Activated CD4-positive, alpha-beta T cell treated with anti-CD3 and anti-CD28 coated beads, Interleukin-2, amount 50 U/mL, for 1 hour (primary cell): ENCODE measurements at places on chromosomes 6 and 20.

- DNase-seq, result no peak
Measured at GRCh38 chr20:10985536-10985935, 311.7 kb upstream of the JAG1 start.

GRCh38 chr6:90368001-90368400, 71.4 kb upstream of the BACH2 start:
- no peak for DNase-seq

- DNase-seq, result no peak
Measured at GRCh38 chr20:51126337-51126736, 103.4 kb upstream of the KCNG1 start.

- DNase-seq, result peak; percentile 1
Measured at GRCh38 chr6:25866011-25866410, 8.0 kb downstream of the SLC17A3 start.

GRCh38 chr6:134676307-134677281, 273.3 kb downstream of the ALDH8A1 start:
- DNase-seq, result no peak

DNA sequence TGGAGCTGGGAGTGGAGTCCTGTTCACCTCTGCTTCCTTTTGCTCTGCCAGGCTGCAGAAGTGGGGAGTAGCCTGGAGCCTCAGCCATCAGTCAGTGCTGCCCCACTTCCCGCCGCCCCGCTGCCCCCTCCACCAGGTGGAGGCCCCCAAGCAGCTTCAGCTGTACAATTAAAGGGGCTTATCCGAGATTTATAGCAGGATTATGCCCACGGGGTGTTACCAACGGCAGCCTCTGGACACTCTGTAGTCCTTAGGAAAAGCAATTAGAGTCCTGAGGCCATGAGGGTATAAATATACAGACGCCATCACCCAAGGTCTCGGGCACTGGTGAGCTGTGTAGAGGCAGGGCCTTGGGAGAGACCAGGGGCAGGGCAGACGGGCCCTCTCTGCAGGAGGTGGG, 55.4 kb downstream of the GRM4 start:
- no peak for DNase-seq

GRCh38 chr6:16973545-16974386, 128.1 kb upstream of the STMND1 start:
- no peak for DNase-seq

GRCh38 chr6:163320402-163320801, 94.1 kb upstream of the QKI start:
- no peak for DNase-seq

- DNase-seq, result no peak
Measured at GRCh38 chr6:134589512-134589911, 271.6 kb upstream of the SGK1 start.

DNA sequence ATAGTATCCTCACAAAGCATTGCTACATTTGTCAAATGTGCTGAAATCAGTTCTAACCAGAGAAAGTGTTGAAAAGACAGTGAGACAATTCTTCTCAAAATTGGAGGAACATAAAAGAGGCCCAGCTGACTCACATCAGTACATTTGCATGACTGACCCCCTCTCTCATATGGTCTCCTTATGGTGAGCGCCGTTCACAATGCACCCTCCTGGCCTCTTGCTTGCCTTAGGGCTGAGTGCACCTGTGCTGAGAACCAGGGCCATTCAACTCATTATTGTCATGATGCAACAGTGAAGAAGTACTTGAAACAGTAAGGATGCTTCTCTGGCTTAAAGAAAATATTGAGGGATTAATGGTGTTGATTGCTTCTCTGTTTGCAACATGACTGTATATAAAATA, 375.2 kb upstream of the AGPAT4 start:
- DNase-seq, result no peak

- no peak for DNase-seq
Measured at GRCh38 chr6:43962458-43962857, 164.8 kb downstream of the MRPL14 start.

GRCh38 chr20:59939879-59940128, 301 bp downstream of the PPP1R3D start:
- DNase-seq, result no peak

- DNase-seq, result no peak
Measured at GRCh38 chr6:137423451-137424168, 70.6 kb downstream of the OLIG3 start.

DNA sequence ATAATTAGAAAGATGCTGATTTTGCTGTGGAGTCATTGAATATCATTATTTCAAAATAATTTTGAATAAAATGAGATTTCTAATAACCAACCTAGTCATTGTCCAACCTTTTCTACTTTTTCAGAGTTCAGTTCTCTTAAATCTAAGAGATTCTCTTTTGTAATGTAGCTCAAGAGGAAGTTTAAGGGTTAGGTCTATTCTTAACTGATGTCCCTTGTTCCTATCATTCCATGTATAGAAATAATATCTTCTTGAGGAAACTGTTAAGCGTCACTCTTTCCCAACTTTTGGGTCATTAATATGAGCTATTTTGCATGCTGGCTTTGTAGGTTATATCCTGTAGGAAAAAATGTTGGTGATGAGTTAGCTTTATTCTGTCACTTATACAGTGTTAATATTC, 27.0 kb downstream of the RNF144B start:
- DNase-seq, result no peak

GRCh38 chr6:151656392-151656791, 151.1 kb upstream of the ESR1 start:
- no peak for DNase-seq

DNA sequence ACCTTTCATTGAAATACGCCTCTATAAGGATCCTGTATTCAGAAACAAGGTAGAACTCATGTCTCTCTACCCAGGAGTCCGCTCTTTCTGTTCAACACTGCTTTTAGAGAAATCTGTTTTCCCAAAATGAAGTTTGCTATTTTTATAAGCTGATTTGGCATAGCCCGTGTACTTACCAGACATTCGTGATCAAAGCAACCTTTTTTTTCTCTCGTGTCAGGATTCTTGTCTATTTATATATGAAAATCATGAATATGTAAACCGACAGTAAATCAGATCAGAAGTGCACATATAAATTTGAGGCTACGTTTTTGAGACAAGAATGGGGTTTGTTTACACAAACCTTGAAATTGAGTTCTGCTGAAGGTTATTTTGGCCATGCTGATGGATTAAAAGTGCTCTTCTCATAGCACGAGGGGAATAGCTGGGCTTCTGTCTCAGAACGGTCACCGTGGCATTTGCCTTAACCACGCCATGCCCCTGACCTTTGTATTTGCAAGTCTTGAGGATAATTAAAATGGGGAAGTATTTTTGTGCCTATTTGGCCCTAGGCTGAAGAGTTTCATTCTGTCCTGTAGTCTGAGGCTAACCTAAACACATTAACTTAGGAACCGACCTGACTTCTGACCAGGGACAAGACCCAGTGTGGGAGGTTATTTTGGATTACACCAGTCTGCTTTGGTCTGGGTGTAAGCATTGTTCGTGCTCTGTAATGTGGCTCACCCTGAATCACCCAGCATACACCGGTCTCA, 118.6 kb downstream of the MAP3K4 start:
- DNase-seq, result no peak

GRCh38 chr20:50286609-50287008, 96.0 kb downstream of the CEBPB start:
- DNase-seq, result no peak

DNA sequence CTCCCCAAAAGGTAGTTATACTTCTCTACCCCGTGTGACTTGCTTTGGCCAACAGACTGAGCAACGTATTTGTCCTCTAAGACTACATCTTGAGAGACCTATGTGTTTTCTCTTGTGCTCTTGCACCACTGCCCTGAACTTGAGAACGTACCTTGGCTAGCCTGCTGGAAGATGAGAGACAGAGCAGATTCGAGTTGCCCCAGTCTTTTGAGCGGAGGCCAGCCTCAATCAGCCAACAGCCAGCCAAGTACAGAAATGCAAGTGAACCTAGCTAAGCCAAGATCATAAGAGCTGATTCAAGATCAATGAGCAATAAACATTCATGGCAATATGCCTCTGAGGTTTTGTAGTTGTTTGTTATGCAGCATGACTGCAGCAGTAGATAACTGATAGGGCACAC, 98.4 kb downstream of the PAK5 start:
- DNase-seq, result no peak

DNA sequence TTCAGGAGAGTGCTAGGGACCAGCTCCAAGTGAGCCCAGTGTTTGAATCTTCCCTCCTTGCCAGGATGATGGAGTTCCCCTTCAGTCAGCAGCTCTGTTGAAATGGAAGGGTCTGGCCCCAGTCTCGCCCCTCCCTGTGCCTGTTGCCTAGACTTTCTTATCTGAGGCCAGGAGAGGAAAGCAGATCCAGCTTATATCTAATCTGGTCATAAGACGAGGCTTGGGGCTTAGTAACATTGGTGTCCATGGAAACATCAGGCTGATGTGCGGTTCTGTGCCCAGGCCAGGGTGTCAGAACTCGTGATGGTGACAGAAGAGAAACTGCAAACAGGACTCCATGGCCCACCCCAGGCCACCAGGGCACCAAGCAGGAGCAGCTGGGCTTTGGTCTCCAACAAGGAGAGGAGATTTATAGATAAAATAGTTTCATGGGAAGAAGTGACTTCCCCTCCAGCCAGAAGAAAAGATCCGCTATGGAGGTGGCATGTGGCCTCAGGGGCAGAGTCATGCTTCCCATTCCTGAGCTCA, 9.8 kb downstream of the MAS1L start:
- no peak for DNase-seq

DNA sequence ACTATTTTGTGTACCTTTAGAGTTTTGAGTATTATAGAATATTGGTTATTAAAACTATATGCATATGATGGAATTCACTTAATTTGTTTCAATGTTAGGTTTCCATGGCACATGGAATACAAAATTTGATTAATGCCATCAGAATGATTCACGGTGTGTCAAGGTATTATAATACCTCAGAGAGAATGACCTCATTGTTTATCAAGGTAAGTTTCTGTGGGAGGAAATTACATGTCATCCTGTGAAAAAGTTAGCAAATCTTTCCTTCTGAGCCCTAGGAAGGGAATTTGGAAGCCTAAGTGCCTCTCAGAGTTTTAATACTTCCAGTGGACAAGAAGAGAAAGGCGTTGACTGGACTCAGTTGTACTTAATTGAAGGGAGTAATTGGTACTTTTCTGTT, 40.8 kb downstream of the DNAH8 start:
- no peak for DNase-seq

DNA sequence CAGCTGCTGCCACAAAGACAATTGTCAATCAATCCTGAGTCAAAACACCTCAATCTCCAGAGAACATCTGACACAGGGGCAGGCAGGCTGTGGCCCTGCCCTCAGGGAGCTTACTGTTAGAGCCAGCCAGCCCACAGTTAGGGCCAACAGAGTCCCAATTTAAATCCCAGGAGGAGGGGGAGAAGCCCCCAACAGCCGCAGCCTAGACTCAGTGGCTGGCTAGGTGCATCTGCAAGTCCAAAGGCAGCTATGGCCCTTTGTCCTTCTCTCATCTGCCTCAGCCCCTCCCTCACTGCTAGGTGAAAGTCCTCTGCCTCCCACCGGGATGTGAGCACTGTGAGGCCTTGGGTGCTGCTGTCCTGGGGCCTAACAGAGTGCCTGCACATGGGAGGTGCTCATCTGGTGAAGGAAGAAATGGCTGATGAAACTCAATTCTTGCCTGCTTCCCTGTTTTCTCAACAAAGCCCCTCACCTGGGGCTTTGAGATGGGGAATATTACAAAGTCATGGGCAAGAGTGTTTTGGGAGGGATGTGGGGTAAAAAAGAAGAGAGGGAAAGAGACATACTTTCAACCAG, 33.7 kb upstream of the VEGFA start:
- no peak for DNase-seq

DNA sequence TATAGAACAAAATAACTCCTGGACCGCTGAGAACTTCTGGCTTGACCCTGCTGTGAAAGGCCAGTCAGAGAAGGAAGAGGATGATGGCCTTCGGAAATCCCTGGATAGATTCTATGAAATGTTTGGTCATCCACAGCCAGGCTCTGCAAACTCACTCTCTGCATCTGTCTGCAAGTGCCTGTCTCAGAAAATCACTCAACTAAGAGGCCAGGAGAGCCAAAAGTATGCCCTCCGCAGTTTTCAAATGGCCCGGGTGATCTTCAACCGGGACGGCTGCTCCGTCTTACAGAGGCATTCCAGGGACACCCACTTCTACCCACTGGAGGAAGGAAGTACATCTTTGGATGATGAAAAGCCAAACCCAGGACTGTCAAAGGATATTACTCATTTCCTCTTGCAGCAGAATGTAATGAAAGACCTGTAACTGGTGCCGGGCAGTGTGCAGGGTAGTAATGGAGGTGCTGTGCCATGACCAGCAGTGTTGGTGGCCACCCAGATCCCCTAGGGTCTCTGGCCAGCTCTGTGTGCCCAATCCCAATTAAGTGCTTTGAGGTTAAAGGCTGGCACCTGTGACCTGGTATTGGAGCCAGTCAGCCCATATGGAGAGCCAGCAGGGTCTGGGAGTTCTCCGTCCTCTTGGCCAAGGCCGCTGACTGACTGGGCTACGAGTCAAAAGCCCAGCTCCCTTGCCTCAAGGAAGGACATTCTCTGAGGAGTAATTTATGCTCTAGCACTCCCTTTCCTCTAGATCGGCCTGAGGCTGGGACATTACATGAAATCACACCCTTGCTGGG, 87.1 kb downstream of the TRMT6 start:
- no peak for DNase-seq

- no peak for DNase-seq
Measured at GRCh38 chr6:47134476-47135189, 92.5 kb upstream of the ADGRF1 start.

DNA sequence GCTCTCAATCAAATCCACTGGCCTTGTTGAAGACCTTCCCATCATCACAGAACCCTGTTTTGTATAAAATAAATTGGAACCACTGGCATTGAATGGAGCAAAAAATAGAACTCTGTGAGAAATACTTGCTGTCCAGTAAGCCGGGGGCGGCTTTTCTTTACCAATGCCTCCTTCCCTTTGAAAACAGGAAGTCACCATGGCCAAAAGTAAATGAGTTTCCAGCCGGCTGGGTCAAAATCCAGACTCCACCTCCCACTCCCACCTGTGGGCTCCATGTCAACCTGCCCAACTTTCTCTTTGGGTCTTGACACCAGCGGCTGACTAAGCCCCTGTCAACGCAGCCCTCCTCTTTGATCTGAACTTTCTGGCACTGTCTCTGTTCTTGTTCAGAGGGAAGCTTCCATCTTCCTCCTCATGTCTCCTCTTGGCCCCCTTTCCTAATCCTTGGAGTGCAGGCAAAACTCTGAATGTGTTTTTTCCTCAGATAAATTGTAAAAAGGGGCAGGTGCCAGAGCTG, 95.2 kb downstream of the TFAP2C start:
- no peak for DNase-seq

DNA sequence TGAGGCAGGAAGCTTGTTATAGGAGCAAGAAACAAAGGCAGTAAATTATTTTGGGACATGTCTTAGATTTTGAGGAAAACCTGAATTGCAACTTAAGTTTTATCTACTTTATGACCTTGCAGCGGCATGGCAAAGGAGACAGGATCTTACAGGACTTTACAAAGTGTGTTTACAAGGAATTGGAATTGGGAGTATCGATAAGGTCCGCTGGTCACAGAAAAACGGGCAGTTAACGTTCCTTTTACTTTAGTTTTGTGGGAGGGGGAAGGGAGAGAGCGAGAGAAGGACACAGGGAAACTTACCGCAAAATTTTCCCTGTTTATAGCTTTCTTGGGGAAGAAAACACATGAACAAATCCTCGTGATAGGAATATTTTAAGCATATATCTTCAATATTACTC, 1607.2 kb downstream of the GRIK2 start:
- no peak for DNase-seq

GRCh38 chr20:38050686-38051085, 17.1 kb downstream of the RPRD1B start:
- DNase-seq, result no peak

GRCh38 chr6:166639921-166640320, 12.9 kb upstream of the RPS6KA2 start:
- DNase-seq, result no peak

GRCh38 chr20:53786445-53787267, 193.0 kb upstream of the ZNF217 start:
- no peak for DNase-seq
